ENCODE measurements at places on chromosomes 7 and 10. TPM values are rescaled to one million over a fixed set of nuclear protein-coding genes. Genes with fewer than 3 reads are reported as not detected.

Gene SPAM1
- not detected for polyA plus RNA-seq

Gene SKIDA1
- not detected for polyA plus RNA-seq

Gene RELN
- polyA plus RNA-seq = not detected

Gene HGF
- polyA plus RNA-seq = not detected

Gene OAT
- polyA plus RNA-seq = 46.4 TPM

Gene CDH23
- not detected for polyA plus RNA-seq

Gene HOXA2
- not detected for polyA plus RNA-seq

Gene UCMA
- polyA plus RNA-seq = not detected

Gene RBP3
- polyA plus RNA-seq = not detected

Gene GPER1
- 0.66 TPM for polyA plus RNA-seq

Gene PILRA
- 2.3 TPM for polyA plus RNA-seq

Gene CPA5
- polyA plus RNA-seq = not detected

Measured in IgD-negative memory B cell (primary cell).